LoVo (cell line): ENCODE measurements at places on chromosomes 3 and 15.
A peak's percentile ranks its signal among the peaks of the same experiment; 100 is the strongest.

DNA sequence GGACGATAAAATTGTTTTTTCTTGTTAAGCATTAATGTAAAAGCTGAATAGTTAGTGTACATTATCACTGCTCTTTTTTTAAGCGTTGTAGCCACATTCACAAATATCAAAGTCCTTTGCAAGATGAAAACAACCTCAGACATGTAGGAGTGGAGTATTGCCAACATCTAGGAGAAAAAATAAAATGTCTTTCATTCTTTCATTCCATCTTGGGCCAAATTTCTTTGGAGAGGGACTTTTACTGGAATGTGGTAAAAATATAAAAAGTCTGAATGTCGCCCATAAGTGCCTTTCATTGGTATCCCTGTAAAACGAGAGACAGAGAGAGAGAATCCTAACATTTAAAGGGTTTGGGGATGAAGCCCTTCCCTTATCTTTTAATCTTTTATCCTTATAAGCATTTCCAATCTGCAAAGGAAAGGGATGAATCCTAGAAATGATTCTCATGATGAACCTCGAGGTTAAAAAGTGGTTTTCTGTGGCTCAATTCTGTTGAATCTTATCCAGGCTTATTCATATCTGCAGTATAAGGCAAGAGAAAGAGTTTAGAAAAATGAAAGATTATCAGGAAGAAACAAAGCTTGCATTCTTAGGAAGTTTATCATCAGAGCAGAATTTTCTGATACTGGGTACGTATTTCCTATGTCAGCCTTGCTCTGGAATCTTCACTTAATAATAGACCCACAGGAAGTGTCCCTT is 1031.7 kb downstream of the MCTP2 start:
- no peak for DNase-seq

GRCh38 chr15:86568378-86568777 is 488.7 kb downstream of the AGBL1 start:
- DNase-seq, result no peak

DNA sequence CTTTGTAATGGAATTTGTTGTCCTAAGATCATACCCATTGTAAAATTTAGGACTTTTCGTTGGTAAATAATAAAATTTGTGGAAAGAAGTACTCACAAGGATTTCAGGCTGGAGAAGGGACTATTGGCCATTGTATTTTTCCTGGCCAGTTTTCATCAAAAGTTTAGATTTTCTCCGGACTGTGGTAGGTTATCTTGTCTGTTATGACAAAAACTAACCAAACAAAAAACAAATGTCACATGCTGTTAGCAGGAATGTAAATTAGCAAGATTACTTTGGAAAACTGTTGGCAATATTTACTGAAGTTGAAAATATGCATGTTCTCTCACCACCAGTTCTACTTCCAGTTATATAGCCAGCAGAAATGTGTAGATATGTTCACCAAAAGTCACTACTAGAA is 27.8 kb downstream of the PDE8A start:
- no peak for DNase-seq

- no peak for DNase-seq
These were observed 18.7 kb upstream of the PDE8A start for GRCh38 chr15:84962955-84963354.

- no peak for DNase-seq
These were observed 205.3 kb downstream of the ZBTB20 start for GRCh38 chr3:114941626-114942309.

GRCh38 chr3:76438971-76439370 is 600.9 kb upstream of the ROBO2 start:
- no peak for DNase-seq

DNA sequence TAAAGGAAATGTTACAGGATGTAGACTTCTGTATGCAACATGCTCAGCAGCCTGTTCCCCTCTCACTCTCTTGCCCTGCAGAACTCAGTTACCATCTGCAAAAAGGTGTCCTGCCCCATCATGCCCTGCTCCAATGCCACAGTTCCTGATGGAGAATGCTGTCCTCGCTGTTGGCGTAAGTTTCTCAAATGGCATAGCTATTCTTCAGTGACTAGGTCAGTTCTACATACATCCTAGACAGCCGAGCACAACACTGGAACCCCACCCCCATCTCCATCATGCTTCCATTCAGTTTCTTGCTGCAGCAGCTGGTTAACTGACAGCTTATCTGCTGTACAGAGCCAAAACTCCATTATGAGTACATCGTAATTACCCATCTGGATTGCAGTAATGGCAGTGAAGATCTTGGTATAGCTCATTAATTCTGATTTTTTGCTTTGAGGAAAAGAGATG is 4.5 kb downstream of the THBS1 start:
- no peak for DNase-seq

- no peak for DNase-seq
These were observed 801.3 kb downstream of the EPHA3 start for GRCh38 chr3:89908711-89909213.

GRCh38 chr15:29364426-29365078 is 94.9 kb upstream of the NSMCE3 start:
- no peak for DNase-seq

DNA sequence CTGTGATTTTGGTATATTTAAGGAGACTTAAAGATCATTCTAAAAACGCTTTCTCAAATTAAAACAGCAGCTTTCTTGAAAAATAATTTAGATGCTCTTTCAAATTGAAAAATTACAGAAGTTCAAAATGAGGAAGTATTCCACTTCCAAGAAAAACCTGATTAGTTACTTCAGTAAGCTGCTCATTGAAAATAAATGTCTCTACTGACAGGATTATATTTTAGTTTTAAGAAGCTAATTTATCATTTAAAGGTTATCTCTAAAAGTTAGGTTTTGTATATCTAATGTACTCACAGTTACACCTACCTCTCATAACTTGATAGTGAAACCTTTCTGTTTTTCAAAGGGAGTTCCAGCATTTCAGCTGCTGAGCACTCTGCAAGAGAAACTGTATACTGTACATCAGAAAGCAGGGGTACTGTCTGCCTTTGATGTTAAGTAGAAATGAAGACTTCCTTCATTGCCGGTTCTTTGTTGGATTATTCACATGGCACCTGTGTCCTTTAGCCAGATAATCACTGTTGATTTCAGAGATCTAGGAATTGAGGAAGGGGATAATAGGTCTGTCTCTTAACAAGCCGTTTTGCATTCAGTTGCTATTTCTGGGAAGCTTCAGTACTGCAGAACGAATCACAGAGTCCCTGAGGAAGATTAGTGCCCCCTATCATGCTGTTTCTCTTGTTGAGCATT is 161.6 kb downstream of the TCF12 start:
- DNase-seq, result no peak

GRCh38 chr15:65054333-65055200 is 9.4 kb downstream of the SLC51B start:
- peak; percentile 75 for DNase-seq

GRCh38 chr15:71107501-71107815 is 7.8 kb upstream of the THSD4 start:
- no peak for DNase-seq

DNA sequence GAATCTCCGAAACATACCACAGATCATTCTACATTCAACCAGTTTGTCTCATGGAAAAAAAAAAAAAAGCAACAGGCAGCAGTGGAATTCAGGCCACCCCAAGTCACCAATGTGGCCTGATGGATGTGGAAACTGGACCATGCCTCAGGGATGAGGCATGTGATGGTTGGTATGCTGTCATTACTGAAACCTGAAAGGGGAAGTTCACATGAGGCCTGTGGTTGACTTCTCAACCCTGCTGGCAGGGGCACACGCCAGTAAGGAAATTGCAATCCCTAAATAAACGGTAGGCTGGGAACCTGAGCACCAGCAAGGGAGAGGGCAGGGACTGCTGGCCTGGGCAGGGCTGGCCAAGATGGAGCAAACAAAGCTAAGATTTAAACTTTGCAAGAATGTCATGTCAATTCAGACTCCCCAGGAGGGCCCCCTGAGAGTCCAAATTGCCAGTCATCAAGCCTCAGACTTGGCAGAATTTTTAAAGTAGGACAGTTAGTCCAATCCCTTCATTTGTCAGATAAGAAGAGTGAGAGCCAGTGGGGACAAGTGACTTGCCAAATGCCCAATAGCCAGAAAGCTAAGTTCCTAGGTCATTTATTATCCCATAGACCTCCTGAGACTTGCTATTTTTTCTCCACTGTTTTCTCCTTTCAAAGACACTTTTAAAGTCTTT is 310.4 kb downstream of the ERC2 start:
- no peak for DNase-seq

- DNase-seq, result no peak
These were observed 19.1 kb upstream of the MCTP2 start for GRCh38 chr15:94212291-94212690.

- DNase-seq, result no peak
These were observed 29.2 kb upstream of the UMPS start for GRCh38 chr3:124700880-124701684.

- no peak for DNase-seq
These were observed 342.7 kb downstream of the PTPRG start for GRCh38 chr3:61903931-61904657.

GRCh38 chr3:29538610-29538958 is 257.7 kb downstream of the RBMS3 start:
- no peak for DNase-seq

- DNase-seq, result no peak
These were observed 157.5 kb upstream of the FRG2C start for GRCh38 chr3:75506603-75507002.

- no peak for DNase-seq
These were observed 472.7 kb upstream of the CFAP20DC start for GRCh38 chr3:59522550-59522949.

DNA sequence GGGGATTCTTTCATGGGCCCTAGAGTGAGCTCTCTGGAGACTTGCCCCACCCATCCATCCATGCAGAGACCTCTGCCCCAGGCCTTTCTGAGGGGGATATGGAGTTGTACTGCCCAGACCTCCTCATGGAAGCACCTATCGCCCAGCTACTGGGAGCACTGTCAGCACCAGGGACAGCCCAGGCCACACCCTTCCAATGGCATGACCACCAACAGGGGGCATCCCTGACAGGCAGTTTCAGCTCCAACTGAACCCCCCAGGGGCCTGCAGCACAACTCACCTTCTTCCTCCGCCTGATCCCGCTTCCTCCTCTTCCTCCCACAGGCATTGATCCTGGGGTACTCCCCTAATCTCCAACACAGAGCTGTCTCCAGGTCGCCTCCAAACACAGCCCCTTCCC is 21.8 kb downstream of the MRPS11 start:
- no peak for DNase-seq

DNA sequence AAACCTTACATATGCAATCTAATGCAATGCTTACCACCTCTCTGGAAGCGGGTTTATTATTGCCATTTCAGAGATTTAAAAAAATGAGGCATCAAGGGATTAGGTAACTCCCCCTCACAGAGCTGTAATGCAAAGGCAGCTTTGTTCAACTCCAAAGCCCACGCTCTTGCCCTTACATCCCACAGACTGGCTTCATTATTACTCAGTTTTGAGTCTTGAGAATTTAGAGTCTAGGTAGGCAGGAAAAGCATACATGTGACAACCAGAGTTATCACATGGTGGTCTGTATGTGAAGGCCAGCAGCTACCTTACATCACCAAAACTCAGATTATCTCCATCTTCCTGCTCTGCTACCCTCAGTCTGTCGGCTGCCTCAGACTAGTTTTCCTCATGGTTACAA is 326.9 kb downstream of the UACA start:
- no peak for DNase-seq

- DNase-seq, result no peak
These were observed 594 bp upstream of the CRABP1 start for GRCh38 chr15:78339559-78339958.

GRCh38 chr3:140719841-140720614 is 42.2 kb downstream of the TRIM42 start:
- no peak for DNase-seq

GRCh38 chr3:132961991-132962390 is 76.2 kb upstream of the TMEM108 start:
- no peak for DNase-seq

- DNase-seq, result peak; percentile 96
These were observed at the start of gene UBE3A for GRCh38 chr15:25438601-25439368. Gene UBE3A (minus strand): TSS chr15:25439024. CDS start chr15:25409107, 29,917 bp downstream.

- DNase-seq, result no peak
These were observed 115.0 kb downstream of the NR1D2 start for GRCh38 chr3:24060055-24060454.

GRCh38 chr3:194323785-194324735 is 27.1 kb downstream of the CPN2 start:
- DNase-seq, result peak; percentile 73

DNA sequence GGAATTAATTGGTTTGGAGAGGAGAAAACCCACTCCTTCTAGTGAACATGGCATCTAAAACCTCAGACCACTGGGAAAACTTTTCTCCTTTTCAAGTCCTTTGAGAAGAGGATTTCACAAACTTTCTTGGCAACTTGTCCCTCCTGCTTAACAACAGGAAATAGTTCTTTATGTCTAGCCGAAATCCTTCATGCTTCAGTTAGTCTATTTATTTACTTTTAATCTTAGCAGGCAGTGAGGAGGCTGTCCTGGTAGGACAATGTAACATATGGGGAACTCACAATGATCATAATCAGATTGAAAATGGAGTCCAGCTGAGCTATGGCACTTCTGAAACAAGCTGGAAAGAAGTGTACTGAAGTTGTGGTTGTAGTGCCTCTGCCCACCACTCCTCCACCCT is 50.6 kb downstream of the KY start:
- DNase-seq, result no peak

GRCh38 chr3:147614210-147614609 is 205.0 kb downstream of the ZIC1 start:
- DNase-seq, result no peak

- DNase-seq, result no peak
These were observed 46.2 kb downstream of the ADAMTSL3 start for GRCh38 chr15:83700082-83700481.

DNA sequence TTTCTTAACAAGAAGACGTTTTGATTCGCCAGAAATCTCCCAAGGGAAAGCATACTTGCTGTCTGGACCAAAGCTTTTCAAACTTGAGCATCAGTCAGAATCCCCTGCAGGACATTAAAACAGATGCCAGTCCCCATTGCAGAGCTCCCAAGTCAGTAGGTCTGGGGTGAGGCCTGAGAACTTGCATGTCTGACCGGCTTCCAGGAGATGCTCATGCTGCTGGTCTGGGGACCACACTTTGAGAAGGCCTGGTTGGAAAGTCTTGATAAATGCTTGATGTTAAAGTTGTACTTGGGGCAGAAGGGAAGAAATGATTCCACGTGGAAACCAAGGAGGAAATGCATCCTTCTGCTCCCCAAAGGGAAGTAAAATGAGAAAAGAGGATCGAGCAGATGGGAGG is 24.3 kb upstream of the CAV3 start:
- DNase-seq, result no peak

GRCh38 chr15:53209396-53210042 is 419.4 kb upstream of the ONECUT1 start:
- DNase-seq, result no peak
